Choroid plexus epithelial cell (primary cell): ENCODE measurements at places on chromosomes 1 and 21.

DNA sequence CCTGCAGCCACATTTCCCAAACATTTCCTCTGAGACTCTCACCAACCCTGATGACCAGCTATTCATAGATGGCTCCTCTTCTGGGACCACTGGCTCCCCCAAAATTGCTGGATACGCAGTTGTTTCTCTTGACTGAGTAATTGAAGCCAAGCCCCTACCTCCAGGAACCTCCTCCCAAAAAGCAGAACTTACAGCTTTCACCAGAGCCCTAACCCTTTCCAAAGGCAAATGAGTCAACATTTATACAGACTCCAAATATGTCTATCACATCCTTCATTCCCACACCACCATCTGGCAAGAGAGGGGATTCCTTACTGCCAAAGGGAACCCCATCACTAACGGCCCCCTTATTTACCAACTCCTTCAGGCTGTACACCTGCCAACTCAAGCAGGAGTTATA, 20.3 kb upstream of the CA6 start:
- no peak for DNase-seq

DNA sequence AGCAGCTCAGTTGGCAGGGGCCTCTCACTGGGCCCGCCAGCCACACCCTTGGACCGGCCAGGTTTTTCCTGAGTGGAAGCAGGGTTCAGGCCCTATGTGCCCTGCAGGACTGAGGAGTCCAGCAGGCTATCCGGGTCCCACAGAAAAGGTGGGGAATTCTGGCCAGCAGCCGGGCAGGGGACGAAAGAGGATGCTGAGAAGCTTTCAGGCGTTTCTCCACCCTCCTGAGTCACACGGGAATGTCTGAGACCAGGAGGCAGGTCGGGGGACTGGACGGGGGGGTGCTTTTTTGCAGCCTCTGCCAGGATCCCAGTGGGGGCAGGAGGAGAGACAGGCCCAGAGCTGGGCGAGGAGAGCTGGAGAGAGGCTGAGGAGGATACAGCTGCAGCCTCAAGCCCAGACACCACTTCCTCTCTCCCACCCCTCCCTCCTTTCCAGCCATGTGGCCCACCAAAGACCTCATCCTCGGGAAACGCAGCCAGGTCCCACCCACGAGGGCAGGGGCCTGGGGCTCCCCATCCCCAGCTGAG, 105.4 kb downstream of the SPSB1 start:
- DNase-seq = peak; percentile 52

- no peak for DNase-seq
Measured at GRCh38 chr21:31387560-31388186, 43.6 kb upstream of the TIAM1 start.

DNA sequence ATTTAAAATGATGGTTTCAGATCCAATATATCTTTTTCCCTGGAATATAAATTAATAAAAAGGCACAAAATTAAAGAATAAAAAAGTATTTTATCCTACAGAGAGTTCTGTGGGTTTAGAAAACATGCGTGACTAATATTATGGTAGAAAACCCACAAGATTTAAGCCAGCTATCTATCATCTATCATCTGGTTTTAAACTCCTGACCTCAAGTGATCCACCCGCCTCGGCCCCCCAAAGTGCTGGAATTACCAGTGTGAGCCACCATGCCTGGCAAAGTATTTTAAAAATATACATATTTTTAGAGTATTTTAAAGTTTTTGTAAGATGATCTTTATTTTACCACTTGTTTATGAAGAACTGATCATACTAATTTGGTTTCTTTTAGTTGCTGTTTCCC, 79.5 kb downstream of the NRIP1 start:
- DNase-seq = no peak

DNA sequence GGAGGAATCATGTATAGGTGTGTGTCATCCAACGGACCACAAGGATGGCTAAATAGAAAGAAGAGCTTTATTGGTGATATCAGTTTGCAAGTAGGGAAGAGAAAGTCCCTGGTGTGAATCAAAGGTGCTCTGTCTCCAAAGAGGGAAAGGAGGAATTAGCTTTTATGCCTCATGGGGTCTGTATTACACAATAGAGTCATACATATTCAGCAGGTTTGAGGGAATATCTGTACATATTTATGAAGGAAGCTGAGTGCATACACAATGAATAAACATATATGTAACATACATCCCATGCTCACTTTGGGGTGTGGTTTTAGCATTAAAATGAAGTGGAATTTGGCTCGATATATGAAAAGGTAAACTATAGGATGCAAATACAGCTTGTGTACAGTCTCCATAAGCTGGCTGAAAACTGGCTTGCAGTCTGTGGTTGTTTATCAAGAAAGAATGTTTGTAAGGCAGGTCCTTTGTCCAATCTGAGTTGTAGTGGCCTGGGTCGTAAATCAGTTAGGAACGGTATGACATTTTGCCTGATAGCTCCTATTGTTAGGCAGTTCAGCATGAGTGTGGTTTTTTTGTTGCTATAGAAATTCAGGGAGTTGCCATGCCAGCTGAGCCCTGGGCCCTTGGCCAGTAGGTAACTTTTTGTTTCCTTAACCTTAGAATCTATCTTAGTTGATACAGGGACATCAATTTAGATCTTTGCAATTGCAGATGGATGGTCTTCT, 198.0 kb upstream of the ZP4 start:
- DNase-seq = no peak

DNA sequence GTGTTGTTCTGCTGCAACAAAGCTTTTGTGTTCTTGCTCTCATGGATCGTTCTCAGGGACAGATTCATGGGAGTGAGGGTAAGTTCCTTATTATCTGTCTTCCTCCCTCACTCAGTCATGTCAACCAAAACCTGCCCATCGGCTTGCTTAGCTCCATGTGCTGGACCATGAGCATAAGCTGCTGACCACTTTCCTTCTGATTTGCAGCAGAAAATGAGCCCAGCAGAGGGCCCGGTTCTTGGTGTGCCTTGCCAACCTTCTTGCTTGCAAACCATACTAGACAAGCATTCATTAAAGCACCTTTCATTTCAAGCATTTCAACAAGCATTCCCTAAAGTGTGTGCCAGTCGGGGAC, 64.0 kb upstream of the COA6 start:
- DNase-seq = no peak

DNA sequence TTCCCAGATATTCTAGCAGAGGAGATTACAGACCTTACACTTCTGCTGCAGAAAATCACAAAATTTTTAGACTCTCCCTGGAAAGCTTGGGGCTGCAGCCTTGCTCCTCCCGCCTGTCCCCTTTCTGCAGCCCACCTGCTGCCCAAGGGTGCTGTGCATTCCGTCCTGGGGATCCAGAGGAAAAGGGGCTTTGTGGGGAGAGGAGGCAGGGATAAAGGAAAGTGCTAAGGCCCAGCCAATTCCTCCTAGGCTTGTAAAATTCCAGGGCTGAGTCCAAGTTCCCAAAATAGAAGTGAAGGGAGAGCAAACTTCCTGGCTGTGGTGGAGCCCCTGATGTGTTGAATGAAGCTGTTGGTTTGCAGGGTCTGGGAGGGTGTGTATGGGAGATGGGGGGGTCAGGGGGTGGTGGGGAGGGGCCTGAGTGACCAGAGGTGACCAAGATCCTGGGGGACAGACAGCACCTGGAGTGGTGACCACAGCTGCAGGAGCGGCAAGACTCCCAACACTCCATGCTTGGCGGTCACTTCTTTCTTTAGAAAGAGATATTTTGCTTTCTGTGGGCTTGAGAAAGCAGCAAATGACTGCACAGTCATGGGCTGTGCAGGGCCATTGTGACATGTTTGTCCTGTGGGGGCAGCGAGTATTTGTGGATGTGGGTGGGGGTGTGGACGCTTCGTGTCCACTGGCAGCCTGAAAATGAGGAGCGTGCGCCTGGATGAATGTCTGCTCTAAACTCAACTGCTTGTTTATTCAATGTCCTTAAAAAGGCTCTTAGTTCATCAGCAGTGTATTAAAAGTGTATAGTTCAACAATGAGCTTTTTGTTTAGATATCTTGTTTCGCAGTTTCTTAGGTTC, 68.4 kb downstream of the TLR5 start:
- DNase-seq = no peak

DNA sequence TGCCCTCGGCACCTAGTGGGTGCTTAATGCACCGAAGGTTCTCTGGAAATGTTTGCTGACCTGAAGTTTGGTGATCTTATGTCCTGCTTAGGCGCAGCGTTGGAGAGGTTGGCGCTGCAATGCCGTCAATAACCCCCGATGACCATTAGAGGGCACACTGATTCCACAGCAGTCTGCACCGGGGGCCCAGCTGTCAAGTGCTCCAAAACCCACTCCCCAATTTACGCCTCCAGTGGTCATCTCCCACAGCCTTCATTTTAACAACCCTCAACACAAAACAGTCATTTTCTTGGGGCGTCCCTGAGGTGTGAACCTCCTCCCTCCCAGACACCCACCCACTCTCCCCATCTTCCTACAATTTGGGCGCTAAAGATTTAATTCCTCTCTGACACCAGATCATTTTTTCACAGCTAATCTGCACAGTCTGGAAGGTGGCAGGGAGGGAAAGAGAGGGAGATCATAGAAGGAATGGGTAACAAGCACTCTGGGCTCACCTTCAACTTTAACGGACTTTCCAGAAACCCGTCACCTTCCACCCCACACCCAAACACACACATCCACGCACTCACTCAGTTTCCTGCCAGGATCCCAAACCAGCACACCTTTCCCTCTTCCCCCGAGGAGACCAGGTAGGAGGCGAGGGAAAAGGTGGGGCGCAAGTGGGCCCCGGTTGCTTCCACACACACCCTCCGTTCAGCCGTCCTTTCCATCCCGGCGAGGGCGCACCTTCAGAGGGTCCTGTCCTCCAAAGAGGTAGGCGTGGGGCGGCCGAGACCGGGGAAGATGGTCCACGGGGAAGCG, 570 bp upstream of the NPR1 start:
- DNase-seq = peak; percentile 69

DNA sequence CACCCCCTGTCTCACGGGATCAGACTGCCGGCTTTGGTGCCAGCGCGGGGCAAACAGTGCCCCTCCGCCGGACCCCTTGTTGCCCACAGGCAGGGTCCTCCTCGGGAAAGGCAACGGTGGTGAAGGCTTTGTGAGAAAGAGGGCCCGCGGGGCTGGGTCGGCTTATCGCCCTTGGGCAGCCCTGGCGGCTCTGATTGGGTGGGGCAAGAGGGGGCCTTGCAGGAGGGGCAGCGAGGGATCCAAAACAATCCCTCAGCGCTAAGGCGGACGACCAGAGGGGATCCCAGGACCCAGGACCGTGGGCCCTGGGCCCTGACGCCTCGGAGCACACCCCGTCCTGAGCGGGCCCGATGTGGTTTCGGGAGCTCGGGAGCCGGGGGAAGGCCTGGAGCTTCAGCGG, 3.9 kb upstream of the ZNF678 start:
- DNase-seq = no peak

- DNase-seq = peak; percentile 91
Measured at GRCh38 chr1:44049839-44050238, 18.6 kb upstream of the SLC6A9 start.

GRCh38 chr1:234868296-234869147, 258.5 kb upstream of the IRF2BP2 start:
- no peak for DNase-seq

- DNase-seq = no peak
Measured at GRCh38 chr1:152942161-152942560, 4.8 kb upstream of the SPRR5 start.

GRCh38 chr1:191152776-191153175, 675.1 kb upstream of the BRINP3 start:
- no peak for DNase-seq

DNA sequence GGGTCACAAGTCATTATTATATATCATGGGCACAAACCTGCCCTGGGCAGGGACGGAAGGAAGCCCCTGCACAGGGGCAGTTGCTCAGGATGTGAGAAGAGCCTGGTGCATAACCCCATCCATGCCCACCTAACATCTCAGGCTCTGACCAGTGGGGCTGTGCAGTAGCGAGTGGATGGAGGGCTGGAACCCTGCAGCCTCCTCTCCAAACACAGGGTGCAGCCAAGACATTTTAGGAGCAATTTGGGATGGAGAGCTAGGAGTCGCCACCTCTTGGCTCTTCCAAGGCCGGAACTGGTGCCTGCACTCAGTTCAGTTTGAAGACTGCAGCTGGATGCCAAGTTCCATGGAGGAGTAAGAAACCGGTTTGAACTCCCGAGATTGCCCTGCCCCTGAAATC, 2.8 kb downstream of the MX1 start:
- DNase-seq = no peak
